CD4-positive, alpha-beta T cell treated with Interleukin-21 for 1 hour (primary cell): ENCODE measurements at places on chromosomes 4 and X.

GRCh38 chr4:145438298-145438697 lies 43.4 kb upstream of the SMAD1 start:
- DNase-seq = no peak

GRCh38 chr4:12635629-12636028 lies 848.5 kb downstream of the RAB28 start:
- no peak for DNase-seq

GRCh38 chr4:185504098-185505047 lies 30.9 kb downstream of the PDLIM3 start:
- no peak for DNase-seq

- no peak for DNase-seq
These were observed 12.9 kb downstream of the UTP3 start for GRCh38 chr4:70701271-70701670.

DNA sequence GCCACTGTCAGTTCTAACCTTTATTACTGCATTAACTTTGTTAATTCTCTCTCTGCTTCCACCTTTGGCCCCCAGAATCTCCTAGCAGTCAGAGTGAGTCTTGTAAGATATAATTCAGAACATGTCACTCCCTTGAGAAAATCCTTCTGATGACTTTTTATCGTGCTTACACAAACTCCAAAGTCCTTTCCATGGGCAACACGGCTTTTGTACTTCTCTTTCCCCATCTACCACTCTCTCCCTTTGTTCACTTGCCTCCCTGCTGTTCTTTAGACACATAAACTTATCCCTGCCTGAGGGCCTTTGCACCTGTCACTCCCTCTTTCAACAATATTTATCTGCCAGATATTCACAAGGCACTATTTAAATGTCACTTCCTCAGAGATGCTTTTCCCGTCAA lies 64.8 kb downstream of the MAOB start:
- DNase-seq = no peak

DNA sequence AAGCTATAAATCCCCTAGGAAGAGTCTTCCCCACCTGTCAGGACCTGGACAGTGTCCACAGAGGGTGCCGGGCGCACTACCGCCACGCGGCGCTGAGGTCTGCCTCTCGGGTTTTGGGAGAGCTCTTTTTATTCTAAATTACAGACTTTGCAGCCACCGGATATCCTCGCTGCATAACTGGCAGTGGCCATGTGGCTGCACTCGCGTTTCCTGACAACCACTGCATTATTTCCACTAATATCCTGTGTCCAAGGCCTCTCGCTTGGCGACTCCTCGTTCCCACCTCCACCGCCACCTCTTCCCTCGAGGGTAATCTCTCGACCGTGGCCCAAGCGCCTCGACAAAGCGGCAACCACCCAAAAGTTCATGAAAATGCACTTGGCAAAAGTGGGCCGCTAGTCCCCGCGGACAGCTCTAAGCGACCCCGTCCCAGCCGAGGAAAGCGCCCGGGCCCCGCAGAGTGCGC lies 512 bp upstream of the TMEM131L start:
- peak; percentile 42 for DNase-seq

DNA sequence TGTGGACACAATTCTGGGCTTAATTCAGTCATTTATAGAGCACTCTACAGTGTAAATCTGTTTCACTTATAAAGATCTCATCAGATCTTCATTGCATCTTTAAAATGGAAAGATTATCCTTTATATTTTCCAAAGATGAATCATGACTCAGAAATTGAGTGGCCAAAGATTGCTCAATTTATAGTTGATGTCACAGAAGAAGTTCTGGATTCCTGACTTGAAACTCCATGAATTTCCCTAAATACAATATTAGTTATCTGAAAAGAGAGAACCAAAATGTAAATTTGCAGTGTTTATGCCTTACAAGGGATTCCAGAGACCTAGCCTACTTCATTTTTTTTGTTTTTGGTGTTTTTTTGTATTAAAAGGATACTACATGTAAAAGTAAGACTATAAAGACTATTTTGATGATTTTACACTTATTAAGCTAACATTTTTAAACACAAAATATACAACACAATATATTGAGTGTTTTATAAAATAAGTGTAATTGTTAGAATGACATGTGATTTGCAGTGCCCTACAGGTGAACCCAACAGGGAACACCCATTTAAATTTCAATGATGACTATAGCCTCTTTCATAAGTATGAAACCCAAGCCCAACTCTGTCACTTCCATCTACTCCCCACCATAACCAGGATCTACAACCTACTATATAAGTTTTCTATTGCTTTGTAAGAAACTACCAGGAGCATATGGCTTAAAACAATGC lies 183.5 kb downstream of the PCDH7 start:
- no peak for DNase-seq

GRCh38 chr4:123046096-123046495 lies 123.7 kb upstream of the NUDT6 start:
- no peak for DNase-seq

GRCh38 chr4:139844057-139844456 lies 178.4 kb downstream of the MGST2 start:
- DNase-seq = no peak

- no peak for DNase-seq
These were observed 35.2 kb upstream of the SCD5 start for GRCh38 chr4:82833696-82834313.

DNA sequence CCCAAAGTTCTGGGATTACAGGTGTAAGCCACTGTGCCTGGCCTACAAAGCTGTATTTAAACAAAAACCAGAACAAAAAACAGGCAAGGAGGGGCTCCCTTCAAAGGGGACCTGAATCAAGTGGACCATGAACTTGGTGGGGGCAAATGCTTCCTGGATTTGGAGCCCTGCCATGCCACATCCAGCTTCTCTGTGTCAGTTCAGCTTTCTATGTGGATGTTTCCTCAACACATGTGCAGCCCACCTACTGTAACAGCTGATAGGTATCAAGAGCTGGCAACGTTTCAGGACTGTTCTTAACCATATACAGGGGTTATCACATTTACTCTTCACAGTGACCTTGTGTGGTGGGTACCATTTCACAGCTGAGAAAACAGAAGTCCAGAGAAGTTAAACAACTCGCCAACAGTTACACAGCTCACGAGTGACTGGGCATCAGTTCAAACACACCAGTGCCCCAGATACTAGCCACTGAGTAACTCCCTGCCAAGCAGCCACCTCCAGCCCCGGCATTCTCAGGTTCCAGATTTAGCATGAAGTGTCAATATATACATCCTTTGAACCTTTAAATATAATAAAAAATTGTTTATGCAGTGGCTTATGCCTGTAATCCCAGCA lies 7.5 kb downstream of the GPR143 start:
- no peak for DNase-seq
